ENCODE measurements at places on chromosomes 13 and 19. TPM values are rescaled to one million over a fixed set of nuclear protein-coding genes. Genes with fewer than 3 reads are reported as not detected.
A peak's percentile ranks its signal among the peaks of the same experiment; 100 is the strongest.

DNA sequence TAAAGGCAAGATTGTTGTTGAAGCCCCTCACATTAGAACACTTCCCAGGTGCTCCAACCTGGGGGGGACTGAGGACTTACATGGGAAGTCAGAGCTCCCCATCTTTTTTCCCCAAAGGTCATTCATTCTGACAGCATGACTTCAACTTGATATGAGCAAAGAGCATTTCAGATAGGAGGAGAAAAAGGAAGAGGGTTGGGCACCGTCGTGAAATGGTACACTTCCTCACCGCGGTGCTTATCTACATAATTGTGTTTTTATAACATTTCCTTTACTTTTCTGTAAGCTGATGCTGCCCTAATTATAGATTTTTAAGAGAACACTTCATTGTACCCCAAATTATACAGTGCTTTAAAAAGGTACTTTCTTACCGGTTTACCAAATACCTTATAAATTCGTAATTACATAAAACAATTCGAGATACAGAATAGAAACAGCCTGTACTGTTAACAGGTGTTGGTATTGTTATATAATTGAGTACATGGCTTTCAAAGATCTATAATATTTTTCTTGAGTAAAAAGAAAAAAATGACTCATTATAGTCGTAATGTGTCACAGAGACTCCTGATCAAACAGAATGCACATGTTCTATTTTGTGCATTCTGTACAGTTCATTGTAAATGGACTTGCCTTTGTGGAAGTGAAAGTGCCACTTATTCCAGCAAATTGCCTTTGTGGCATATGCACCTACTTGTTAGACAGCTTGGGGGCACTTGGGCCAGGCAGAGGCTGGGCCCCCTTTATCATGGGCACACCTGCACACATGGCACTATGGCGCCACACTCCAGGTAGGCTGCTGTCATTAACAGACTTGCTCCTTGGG, 81.8 kb downstream of the GGACT start:
- H3K4me1 ChIP-seq, result peaks cover 46% of the 10 kb centered on the region
- no peaks in the 10 kb centered on the region for H3K27me3 ChIP-seq
- no peak overlapping the region for H3K4me3 ChIP-seq
- no peaks in the 10 kb centered on the region for H3K36me3 ChIP-seq

DNA sequence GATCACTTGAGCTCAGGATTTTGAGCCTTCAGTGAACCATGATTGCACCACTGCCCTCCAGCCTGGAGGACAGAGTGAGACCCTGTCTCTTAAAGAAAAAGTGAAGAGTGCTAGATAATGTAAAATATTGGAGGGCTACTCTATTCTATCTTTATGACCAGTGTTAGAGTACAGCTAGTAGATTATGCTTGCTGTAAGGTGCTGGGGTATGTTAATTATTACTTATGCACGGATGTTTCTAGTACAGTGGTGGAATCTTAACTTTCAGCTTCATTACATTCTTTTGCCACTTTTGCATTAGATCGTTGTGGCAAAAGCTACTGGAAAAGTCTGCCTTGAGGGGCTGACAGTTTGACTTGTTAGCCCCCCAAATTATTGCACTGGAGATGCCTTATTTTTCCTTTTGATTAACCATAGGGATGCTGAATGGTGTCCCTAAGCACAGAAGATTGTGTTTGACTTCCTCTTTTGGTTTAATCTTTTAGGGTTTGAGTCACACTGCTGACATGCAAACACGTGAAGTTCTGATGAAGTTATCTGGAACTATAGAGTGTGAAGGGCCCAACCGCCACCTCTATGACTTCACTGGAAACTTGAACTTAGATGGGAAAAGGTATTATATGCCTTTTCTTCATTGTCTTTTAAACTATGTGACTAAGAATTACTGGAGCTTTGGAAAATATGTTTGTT, 169.8 kb downstream of the ATP8A2 start:
- peaks cover 3% of the 10 kb centered on the region for H3K27me3 ChIP-seq
- DNase-seq, result no peak
- H3K4me1 ChIP-seq, result no peaks in the 10 kb centered on the region
- H3K4me3 ChIP-seq, result no peak overlapping the region
- no peak overlapping the region for H3K27ac ChIP-seq

DNA sequence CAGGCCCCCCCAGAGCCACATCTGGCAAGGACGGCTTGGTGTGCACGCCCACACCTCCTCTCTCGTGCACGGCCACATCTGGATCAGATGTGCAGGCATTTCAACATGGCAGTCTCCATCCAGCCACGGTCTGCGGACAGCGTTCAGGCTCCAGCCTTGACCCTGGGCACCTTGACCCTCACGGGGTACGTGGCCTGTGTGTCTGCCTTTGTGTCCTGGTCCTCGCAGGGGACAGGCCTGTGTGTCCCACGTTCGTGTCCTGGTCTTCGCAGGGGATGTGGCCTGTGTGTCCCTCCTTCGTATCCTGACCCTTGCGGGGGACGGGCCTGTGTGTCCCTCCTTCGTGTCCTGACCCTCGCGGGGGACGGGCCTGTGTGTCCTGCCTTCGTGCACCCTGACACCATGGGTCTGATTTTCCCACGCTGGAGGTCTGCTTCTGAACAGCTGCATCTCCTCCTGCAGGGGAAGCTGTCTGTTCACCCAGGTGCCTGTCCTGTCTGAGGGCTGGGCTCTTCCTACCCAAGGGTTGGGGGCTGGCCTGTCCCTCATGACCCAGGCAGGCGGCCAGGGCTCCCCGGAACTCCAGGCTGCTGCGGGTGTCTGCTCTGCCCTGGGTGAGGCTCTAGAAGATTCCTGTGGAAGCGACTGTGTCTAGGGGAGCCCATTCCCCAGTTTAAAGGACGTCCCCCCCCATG, 25.3 kb downstream of the RASA3 start:
- no peak overlapping the region for H3K27ac ChIP-seq
- H3K36me3 ChIP-seq, result no peaks in the 10 kb centered on the region
- peaks cover 6% of the 10 kb centered on the region for H3K27me3 ChIP-seq
- no peak for DNase-seq
- H3K4me1 ChIP-seq, result peaks cover 35% of the 10 kb centered on the region
- no peak overlapping the region for H3K4me3 ChIP-seq

DNA sequence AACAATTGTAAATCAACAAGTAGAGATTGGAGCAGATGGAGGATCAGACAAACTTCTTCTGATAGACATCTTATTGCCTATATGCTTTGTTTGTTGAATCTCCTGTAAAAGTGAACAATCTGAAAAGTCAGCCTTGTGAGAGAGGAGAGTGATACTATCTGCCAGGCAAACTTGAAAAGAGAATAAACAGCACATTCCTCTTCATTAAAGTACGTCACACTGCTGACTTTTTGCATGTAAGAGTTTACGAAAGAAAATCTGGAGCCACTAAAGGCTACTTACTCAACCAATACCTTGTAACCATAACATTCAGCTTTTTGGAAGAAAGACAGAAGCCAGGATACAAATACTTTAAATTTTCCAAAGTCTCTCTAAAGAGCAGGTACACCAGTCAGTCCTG, 42.5 kb downstream of the EDNRB start:
- no peak for DNase-seq
- no peaks in the 10 kb centered on the region for H3K36me3 ChIP-seq
- no peak overlapping the region for H3K4me3 ChIP-seq
- H3K27ac ChIP-seq, result no peak overlapping the region
- no peaks in the 10 kb centered on the region for H3K4me1 ChIP-seq

GRCh38 chr19:44176590-44176989, 11.7 kb downstream of the ZNF226 start:
- no peak overlapping the region for H3K4me3 ChIP-seq
- H3K27ac ChIP-seq, result no peak overlapping the region
- H3K4me1 ChIP-seq, result no peaks in the 10 kb centered on the region
- H3K36me3 ChIP-seq, result peaks cover 51% of the 10 kb centered on the region

DNA sequence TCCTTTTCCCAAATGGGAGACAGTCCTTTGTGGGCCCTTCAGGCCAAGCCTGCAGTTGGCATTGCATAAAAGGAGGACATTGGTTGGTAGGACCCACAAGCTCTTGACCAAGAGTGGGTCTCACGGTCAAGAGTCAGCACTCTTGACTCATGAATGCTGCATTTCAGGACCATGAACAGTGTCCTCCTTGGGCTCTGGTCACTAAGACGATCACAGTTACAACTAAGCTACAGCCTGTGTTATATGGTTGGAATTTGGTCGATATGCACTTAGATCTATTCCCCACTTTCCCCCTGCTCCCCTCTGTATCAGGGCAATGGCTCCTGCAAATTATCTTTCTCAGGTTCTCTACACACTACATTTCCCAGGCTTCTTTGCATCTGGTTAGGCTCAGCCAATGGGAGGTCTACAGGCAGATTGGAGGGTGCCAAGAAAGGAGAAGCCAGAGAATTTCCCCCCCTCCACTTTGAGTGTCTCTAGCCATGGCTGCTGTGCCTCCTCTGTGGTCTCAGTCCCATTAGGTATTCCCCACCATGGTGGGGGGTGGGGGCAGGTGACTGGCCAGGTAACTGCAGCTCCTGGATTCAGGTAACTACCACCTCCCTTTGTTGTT, 3.1 kb upstream of the OLFM2 start:
- H3K4me3 ChIP-seq, result no peak overlapping the region
- no peaks in the 10 kb centered on the region for H3K36me3 ChIP-seq
- H3K27me3 ChIP-seq, result peaks cover 18% of the 10 kb centered on the region
- H3K27ac ChIP-seq, result no peak overlapping the region
- H3K4me1 ChIP-seq, result peaks cover 9% of the 10 kb centered on the region

DNA sequence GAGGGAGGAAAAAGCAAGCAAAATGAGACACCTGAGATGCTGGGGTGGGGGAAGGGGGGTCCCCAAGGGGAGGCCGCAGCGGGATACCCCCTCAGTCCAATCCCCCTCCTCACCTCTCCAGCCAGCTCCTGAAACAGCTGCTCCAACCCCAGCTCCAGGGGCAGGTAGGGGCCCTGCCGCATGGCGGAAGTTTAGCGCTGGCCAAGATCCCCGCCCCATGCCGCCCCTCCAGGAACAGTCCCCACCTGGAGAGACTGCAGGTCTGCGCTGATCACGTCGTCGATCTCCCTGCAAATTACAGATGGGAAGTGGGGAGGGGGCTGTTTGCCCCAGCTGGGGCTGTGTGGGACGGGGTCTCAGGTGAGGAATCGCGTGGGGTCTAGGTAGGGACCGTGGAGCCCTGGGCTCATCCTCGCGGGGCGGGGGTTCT, 9.0 kb downstream of the CAPN12 start:
- peaks cover 5% of the 10 kb centered on the region for H3K36me3 ChIP-seq
- peaks cover 20% of the 10 kb centered on the region for H3K27me3 ChIP-seq
- no peak for DNase-seq
- H3K4me3 ChIP-seq, result peak overlapping the region; percentile 69
- H3K27ac ChIP-seq, result no peak overlapping the region

- no peaks in the 10 kb centered on the region for H3K27me3 ChIP-seq
- H3K4me3 ChIP-seq, result no peak overlapping the region
- DNase-seq, result no peak
- no peak overlapping the region for H3K27ac ChIP-seq
- H3K4me1 ChIP-seq, result peaks cover 2% of the 10 kb centered on the region
- no peaks in the 10 kb centered on the region for H3K36me3 ChIP-seq
These were observed 265.3 kb upstream of the STARD13 start for GRCh38 chr13:33550885-33551284.

DNA sequence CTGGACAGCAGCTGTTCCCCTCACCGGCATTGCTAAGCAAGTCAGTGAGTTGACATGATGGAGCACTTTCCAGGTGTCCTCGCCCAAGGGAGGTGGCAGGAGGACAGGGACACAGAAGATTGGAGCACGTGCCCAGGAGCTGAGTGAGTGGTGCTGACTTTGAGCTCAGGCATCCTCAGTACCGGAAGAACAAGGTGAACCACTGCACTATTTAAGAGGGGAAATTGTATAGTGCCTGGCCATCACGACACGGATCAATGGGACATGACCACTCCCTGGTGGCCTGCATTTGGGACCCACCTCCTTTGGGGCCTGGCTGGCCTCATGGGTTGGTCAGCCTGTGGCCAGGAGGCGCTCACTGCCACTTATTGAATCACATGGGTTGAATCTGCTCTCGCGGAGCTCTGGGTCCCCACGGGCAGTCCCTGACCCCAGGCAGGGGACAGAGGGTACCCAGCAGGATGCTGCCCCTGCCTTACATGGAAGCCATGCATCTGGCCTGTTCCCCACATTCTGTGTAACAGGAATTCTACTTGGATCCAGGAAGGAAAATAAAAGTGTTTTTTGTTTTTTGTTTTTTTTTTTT, 206.9 kb upstream of the ZNF536 start:
- H3K4me3 ChIP-seq, result no peak overlapping the region
- peaks cover 3% of the 10 kb centered on the region for H3K27me3 ChIP-seq
- no peak overlapping the region for H3K27ac ChIP-seq

GRCh38 chr13:91025442-91025841, 322.0 kb upstream of the MIR17HG start:
- H3K4me3 ChIP-seq, result no peak overlapping the region
- H3K27me3 ChIP-seq, result no peaks in the 10 kb centered on the region
- H3K27ac ChIP-seq, result no peak overlapping the region
- no peaks in the 10 kb centered on the region for H3K36me3 ChIP-seq

GRCh38 chr13:103883698-103884097, 817.5 kb upstream of the SLC10A2 start:
- H3K27ac ChIP-seq, result no peak overlapping the region
- H3K4me1 ChIP-seq, result peaks cover 6% of the 10 kb centered on the region
- no peak overlapping the region for H3K4me3 ChIP-seq
- H3K27me3 ChIP-seq, result no peaks in the 10 kb centered on the region

DNA sequence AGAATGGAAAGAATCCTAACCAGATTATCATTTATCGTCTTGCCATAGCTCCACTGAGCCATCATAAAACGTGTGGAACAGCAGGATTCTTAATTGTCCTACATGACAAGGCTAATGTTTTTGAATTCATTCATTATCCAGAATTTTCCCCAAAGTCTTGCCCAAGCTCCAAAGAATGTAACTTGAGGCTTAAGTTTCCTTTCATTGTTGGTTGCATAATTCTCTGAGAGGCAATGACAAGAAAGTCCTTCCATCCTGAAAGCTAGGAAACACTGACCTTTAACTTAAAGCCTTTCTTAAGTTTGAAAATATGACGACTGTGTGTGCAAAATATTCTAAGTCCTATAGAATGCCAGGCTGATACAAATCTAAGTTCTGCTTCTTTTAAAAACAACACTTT, 546.1 kb downstream of the SUCLA2 start:
- no peak overlapping the region for H3K27ac ChIP-seq
- H3K27me3 ChIP-seq, result no peaks in the 10 kb centered on the region
- no peaks in the 10 kb centered on the region for H3K36me3 ChIP-seq
- H3K4me1 ChIP-seq, result peaks cover 3% of the 10 kb centered on the region
- no peak for DNase-seq
- H3K4me3 ChIP-seq, result no peak overlapping the region

- H3K4me1 ChIP-seq, result peaks cover 9% of the 10 kb centered on the region
- DNase-seq, result no peak
- H3K27ac ChIP-seq, result no peak overlapping the region
- H3K27me3 ChIP-seq, result peaks cover 2% of the 10 kb centered on the region
These were observed 134.5 kb upstream of the TMTC4 start for GRCh38 chr13:100809129-100809390.

Gene ACER1
- total RNA-seq, result not detected

Gene PTH2
- 2.5 TPM for total RNA-seq

Gene ZNF208
- total RNA-seq, result not detected

Gene POLR1G
- total RNA-seq, result 4.3 TPM

Gene C19orf81
- 10.4 TPM for total RNA-seq

Gene PSG6
- not detected for total RNA-seq

Gene PSG7
- total RNA-seq, result not detected

Gene ZNF528
- 48.7 TPM for total RNA-seq

Gene KLK10
- total RNA-seq, result not detected

Data from glutamatergic neuron (in vitro differentiated cells).